ENCODE measurements at places on chromosomes 13 and 19. TPM values are rescaled to one million over a fixed set of nuclear protein-coding genes. Genes with fewer than 3 reads are reported as not detected.

Gene KLK15
- not detected for total RNA-seq

DNA sequence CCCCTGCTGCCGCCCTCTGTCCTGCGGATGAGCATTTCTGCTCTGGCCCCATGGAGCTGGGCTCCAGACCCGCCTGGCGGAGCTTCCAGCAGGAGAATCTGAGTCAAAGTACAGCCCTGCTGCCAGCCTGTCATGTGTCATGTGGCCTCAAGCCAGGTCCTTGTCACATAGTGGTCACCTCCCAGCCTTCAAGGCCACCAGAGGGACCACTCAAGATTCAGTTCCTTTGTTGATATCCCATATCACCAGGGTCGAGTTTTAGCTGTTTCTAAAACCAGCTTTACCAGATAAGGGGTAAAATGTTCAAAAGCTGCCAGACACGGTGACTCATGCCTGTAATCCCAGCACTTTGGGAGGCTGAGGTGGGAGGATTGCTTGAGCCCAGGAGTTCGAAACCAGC, 13.4 kb downstream of the THOP1 start:
- no peaks in the 10 kb centered on the region for H3K27me3 ChIP-seq
- H3K4me1 ChIP-seq = no peaks in the 10 kb centered on the region
- no peaks in the 10 kb centered on the region for H3K36me3 ChIP-seq
- no peak for DNase-seq
- H3K4me3 ChIP-seq = no peak overlapping the region

- no peaks in the 10 kb centered on the region for H3K36me3 ChIP-seq
- H3K4me3 ChIP-seq = no peak overlapping the region
- H3K27me3 ChIP-seq = no peaks in the 10 kb centered on the region
Observed at GRCh38 chr13:93309886-93310523, 83.4 kb downstream of the GPC6 start.

- no peaks in the 10 kb centered on the region for H3K4me1 ChIP-seq
- peak overlapping the region; percentile 50 for H3K4me3 ChIP-seq
- no peaks in the 10 kb centered on the region for H3K27me3 ChIP-seq
Observed at GRCh38 chr19:38869836-38870607, 8.1 kb downstream of the RINL start.

DNA sequence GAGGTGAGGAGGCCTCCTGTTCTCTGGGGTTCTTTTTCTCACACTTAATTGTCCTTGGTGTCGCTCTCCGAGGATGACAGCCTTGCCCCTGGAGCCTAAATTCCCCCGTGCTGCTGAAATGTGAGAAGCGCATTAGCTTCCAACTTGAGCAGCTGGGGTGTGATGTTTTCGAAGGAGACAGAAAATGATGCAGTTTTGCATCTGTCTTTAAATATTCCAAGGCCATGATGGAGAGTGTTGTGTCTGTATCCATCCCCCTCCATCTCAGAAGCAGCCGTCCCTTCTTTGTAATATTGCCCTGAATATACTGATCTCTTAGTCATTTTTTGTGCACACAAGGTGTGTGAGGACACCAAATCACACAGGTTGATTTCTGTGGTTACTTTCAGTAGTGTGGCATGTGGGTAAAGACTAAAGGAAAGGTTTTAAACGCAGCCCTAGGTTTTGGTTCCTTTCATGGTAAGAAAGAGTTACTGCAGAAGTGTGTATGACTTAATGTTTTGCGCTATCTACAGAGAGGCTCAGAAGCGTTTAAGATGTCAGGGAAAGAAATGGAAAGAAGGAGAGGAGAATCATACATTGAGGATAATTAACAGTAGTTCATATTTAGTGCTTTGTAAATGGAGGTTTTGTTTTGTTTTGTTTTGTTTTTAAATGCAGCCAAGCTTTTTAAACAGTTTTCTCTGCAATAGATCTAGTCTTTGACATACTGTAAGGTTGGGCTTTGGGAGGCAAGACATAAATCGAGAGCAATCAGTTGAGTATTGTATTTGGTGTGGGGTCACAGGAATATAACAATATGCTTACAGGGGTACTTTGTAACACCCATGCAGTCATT, 1.6 kb downstream of the NBEA start:
- peak overlapping the region; percentile 83 for H3K4me3 ChIP-seq
- H3K27ac ChIP-seq = no peak overlapping the region
- no peak for DNase-seq
- H3K4me1 ChIP-seq = no peaks in the 10 kb centered on the region
- H3K36me3 ChIP-seq = no peaks in the 10 kb centered on the region

- no peaks in the 10 kb centered on the region for H3K27me3 ChIP-seq
- no peaks in the 10 kb centered on the region for H3K4me1 ChIP-seq
- DNase-seq = peak; percentile 42
- no peak overlapping the region for H3K4me3 ChIP-seq
- no peaks in the 10 kb centered on the region for H3K36me3 ChIP-seq
Observed at GRCh38 chr13:80873589-80873988, 532.7 kb upstream of the SPRY2 start.

DNA sequence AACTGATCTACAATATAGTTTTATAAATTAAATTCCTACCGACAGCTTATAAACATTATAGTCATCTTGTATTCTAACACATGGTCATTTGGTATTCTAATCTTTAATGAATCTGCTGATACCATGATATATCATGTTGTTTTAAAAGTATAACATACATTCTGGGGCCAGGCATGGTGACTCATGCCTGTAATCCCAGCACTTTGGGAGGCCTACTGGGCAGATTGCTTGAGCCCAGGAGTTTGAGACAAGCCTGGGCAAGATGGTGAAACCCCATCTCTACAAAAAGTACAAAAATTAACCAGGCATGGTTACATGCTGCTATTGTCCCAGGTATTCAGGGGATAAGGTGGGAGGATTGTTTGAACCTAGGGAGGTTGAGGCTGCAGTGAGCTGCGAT, 3.1 kb downstream of the ZNF383 start:
- H3K27me3 ChIP-seq = no peaks in the 10 kb centered on the region
- H3K36me3 ChIP-seq = no peaks in the 10 kb centered on the region
- H3K4me1 ChIP-seq = no peaks in the 10 kb centered on the region
- H3K27ac ChIP-seq = no peak overlapping the region
- H3K4me3 ChIP-seq = no peak overlapping the region

GRCh38 chr19:36579255-36579654, 6.2 kb upstream of the ZNF529 start:
- H3K27ac ChIP-seq = no peak overlapping the region
- DNase-seq = no peak
- H3K36me3 ChIP-seq = no peaks in the 10 kb centered on the region
- H3K4me3 ChIP-seq = no peak overlapping the region
- H3K4me1 ChIP-seq = no peaks in the 10 kb centered on the region

DNA sequence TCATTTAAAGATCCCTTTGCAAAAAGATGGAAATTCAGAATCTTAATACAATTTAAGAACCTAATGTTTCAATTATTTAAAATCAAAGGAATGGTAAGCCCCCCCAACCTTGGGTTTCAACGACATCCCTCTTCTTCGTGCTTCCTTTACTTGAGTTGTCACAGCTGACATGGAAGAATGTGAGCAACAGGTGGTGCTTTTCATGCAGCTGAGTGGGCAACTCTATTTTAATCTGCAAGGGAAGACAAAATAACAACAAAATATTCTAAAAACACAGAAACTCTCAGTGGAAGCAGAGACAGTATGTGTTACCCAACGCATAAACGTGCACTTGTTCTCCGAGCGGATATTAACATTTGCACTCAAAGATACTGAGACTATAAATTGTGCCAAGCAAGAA, 92.3 kb downstream of the DOCK9 start:
- no peak for DNase-seq
- no peak overlapping the region for H3K4me3 ChIP-seq
- H3K36me3 ChIP-seq = no peaks in the 10 kb centered on the region
- H3K27ac ChIP-seq = no peak overlapping the region
- H3K4me1 ChIP-seq = no peaks in the 10 kb centered on the region

Gene LILRA6
- not detected for total RNA-seq

GRCh38 chr13:43983373-43983772, 103.7 kb downstream of the LACC1 start:
- no peaks in the 10 kb centered on the region for H3K4me1 ChIP-seq

- H3K4me3 ChIP-seq = no peak overlapping the region
- H3K27me3 ChIP-seq = no peaks in the 10 kb centered on the region
- no peaks in the 10 kb centered on the region for H3K36me3 ChIP-seq
Observed at GRCh38 chr19:4233282-4233853, 4.0 kb downstream of the EBI3 start.

DNA sequence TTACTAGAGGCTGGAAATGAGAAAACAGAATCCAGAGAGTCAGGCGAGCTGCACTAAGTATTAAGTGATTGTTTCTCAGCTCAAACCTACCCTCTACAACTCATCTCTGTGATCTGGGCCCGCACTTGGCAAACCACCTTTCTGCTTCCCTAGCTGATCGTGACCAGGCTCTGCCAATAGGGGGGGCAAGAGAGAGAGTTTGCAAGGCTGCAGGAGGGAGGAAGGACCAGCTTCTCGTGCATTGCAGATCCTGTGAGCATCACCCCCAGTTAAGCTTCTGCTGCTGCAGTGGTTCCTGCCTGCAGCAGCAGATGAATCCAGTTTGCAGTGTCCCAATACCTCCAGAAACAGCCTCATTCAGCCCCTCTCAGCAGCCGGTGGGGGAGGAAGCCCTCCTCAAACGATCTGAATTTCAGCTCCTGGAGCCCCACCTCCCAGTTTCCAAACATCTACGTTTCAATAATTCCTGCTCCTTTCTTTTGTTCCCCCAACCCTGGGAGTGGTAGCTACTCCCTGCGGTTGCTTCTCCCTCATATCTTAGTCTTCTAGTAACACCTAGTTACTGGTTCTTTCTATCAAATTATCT, 20.0 kb downstream of the XRCC1 start:
- H3K27ac ChIP-seq = no peak overlapping the region
- no peak overlapping the region for H3K4me3 ChIP-seq
- peak; percentile 79 for DNase-seq

GRCh38 chr13:46578590-46578975, 25.6 kb downstream of the LRCH1 start:
- H3K4me1 ChIP-seq = peaks cover 4% of the 10 kb centered on the region
- no peak for DNase-seq
- no peak overlapping the region for H3K4me3 ChIP-seq
- H3K27ac ChIP-seq = no peak overlapping the region

Gene KIR2DL3
- not detected for total RNA-seq

DNA sequence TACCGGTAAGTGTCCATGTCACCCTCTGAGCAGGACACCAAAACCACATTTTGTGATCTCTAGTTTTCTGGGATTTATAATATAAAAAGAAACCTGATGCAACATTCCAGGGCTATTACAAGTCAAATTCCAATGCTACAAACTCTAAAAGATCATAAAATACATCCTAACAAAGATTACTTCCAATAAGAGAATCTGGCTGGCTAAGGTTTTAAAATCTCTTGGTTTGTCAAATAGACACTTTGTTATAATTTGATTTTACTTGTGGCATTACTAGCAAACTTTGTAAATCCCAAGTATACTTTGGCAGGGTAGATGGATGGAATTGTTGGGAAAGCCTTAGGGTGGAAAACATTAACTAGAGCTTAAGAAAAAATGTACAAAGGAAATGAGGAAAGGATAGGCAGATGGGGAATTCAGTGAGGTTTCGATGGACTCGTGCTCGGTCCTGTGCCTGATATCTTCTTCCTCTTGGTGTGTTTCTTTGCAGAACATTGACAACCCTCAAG, 74.0 kb upstream of the POMP start:
- H3K4me3 ChIP-seq = no peak overlapping the region
- no peak for DNase-seq
- no peaks in the 10 kb centered on the region for H3K27me3 ChIP-seq
- no peak overlapping the region for H3K27ac ChIP-seq
- no peaks in the 10 kb centered on the region for H3K4me1 ChIP-seq
- no peaks in the 10 kb centered on the region for H3K36me3 ChIP-seq

DNA sequence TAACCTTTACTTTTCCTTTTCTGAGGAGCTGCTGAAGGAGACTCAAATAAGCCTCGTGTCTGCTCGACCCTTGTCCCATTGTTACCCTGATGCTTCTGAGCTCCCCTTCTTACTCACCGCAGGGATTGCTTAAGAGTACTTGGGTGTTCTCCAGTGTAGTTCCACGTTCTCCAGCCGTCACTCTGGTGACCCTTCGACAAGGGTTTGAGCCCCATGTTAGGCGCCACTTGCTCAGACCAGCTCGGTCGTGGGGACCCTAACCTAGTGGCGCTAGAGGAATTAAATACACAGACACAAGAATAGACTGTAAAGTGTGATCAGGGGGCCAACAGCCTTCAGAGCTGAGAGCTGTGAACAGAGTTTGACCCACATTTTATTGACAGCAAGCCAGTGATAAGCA, 10.3 kb downstream of the ZNF480 start:
- no peaks in the 10 kb centered on the region for H3K4me1 ChIP-seq
- no peak overlapping the region for H3K4me3 ChIP-seq
- H3K27ac ChIP-seq = no peak overlapping the region
- H3K36me3 ChIP-seq = no peaks in the 10 kb centered on the region

DNA sequence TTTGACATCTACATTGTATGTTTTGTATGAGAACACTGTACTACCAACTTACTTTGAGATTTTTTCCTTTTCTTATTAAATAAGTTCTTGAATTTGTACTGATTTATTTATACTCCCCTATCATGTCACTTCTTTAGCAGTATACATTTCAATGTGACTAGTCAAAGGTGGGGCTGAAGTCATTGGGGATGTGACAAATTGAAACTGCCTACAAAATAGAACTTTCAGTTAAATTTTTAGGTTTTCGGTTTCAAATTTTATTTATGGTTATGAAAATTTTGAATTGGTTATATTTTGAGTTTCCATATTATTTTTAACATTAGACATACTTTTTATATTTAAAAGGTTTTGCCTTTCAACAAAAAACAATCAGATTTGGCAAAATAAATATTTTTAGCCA, 221.6 kb downstream of the NBEA start:
- no peaks in the 10 kb centered on the region for H3K4me1 ChIP-seq
- no peak for DNase-seq
- H3K36me3 ChIP-seq = peaks cover 4% of the 10 kb centered on the region
- no peaks in the 10 kb centered on the region for H3K27me3 ChIP-seq
- no peak overlapping the region for H3K4me3 ChIP-seq
- H3K27ac ChIP-seq = no peak overlapping the region

- H3K4me1 ChIP-seq = no peaks in the 10 kb centered on the region
- H3K27ac ChIP-seq = no peak overlapping the region
- no peak overlapping the region for H3K4me3 ChIP-seq
Observed at GRCh38 chr13:99813336-99814095, 158.1 kb downstream of the ZIC5 start.

DNA sequence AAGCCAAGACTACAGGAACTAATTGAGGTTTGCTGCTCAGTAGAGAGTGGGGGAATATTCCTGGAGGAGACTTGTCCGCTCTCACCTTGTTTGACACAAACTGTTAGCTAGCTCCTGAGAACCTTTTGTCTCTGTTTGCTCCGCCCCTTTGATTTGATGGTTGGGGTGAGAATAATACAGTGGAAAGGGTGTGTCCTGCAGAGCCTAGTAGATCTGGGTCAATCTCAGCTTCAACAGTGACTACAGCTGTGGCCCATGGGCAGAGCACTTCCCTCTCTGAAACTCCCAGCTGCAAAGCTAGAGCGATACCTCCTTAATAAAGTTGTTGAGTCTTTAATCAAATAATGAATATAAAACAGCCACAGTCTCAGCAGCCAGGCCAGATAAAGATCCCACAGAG, 576.7 kb downstream of the DIAPH3 start:
- H3K4me1 ChIP-seq = no peaks in the 10 kb centered on the region
- no peak for DNase-seq
- no peak overlapping the region for H3K27ac ChIP-seq
- no peaks in the 10 kb centered on the region for H3K36me3 ChIP-seq
- no peaks in the 10 kb centered on the region for H3K27me3 ChIP-seq
- no peak overlapping the region for H3K4me3 ChIP-seq

- H3K4me3 ChIP-seq = no peak overlapping the region
- H3K36me3 ChIP-seq = no peaks in the 10 kb centered on the region
- no peak for DNase-seq
- no peaks in the 10 kb centered on the region for H3K27me3 ChIP-seq
Observed at GRCh38 chr19:43636121-43636683, 3.4 kb downstream of the CADM4 start.

GRCh38 chr13:71865874-71866334, 1.1 kb downstream of the DACH1 start:
- no peaks in the 10 kb centered on the region for H3K4me1 ChIP-seq
- peak overlapping the region; percentile 65 for H3K27ac ChIP-seq
- no peaks in the 10 kb centered on the region for H3K36me3 ChIP-seq

Data from Peyer's patch (tissue), 4 donors.